ENCODE measurements at places on chromosomes 3 and 15.

- no peak for DNase-seq
Observed at GRCh38 chr3:30728143-30728542, 121.7 kb downstream of the TGFBR2 start.

- no peak for DNase-seq
Observed at GRCh38 chr3:5264896-5265770, 77.6 kb downstream of the EDEM1 start.

GRCh38 chr15:68631601-68632051 lies 52.8 kb downstream of the CORO2B start:
- no peak for DNase-seq

DNA sequence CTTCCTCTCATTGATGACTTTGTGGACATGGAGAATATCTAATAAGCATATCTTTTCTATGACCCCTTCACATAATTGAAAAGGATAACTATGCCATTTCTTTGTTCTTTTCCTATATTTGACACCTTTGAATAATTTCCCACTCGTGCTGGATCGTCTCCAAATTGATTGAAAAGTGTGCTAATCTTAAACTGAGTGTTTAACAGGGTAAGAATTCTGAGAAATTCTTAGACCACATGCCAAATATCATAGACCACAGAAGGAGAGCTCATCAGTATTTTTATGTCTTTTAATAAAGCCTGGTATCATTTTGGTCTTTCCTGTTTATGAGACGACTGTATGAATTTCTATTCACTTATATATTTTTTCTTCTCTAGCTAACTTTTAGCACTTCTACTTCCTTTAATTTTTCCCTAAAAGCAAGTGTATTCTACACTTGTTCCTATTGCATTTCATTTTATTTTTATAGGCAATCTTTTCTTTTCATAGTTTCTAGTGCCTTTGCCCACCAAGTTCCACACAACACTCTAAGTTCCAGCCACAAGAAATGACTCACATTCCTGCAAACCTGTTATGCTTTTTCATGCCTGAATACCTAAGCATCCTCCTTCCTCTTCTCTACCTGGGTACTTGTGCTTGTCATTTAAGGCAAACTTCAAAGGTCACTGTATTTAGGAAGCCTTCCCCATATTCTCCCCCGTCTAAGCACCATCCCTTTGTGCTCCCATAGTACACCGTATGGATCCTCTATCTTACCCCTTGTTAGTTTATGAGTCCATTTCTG lies 30.1 kb downstream of the KBTBD8 start:
- no peak for DNase-seq

- no peak for DNase-seq
Observed at GRCh38 chr3:196604548-196604947, 34.9 kb upstream of the NRROS start.

DNA sequence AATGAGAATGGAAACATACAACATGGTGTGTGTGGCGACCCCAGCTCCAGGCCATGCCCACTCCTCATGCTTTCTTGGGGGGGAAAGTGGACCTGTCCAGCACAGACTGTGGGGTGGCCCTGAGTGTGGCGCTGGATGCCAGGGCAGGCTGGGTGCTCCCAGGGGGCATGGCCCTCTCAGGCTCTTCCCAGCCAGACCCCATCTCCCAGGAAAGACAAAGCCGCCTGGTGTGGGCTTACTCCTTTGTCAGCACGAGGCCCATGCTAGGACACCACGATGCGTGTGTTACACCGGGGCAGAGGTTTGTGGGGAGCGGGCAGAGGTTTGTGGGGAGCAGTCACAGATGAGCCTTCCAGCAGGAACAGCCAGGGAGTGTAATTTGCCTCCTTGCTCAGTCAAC lies 68.5 kb downstream of the ABTB1 start:
- DNase-seq: no peak

DNA sequence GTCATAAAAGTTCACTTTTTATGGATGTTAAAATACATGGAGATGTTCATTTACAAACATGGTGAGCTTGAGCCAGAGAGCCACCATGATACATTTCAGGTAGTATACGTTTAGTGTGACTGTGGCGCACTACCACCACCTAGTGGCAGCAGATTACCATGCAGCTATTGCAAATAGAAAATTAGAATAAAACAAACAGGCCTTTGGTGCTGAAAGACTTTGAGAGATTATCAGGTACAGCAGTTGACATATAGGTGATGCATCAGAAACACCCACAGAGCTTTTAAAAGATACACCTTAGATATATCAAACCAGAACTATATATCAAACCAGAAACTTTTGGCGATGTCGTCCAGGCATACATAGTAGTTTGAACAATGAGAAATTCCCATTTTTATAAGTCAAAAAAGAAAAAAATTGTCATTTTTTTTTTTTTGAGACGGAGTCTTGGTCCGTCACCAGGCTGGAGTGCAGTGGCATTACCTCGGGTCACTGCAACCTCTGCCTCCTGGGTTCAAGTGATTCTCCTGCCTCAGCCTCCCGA lies 42.0 kb upstream of the ICE2 start:
- peak; percentile 86 for DNase-seq

GRCh38 chr3:118833075-118833474 lies 201.6 kb downstream of the IGSF11 start:
- DNase-seq: no peak

DNA sequence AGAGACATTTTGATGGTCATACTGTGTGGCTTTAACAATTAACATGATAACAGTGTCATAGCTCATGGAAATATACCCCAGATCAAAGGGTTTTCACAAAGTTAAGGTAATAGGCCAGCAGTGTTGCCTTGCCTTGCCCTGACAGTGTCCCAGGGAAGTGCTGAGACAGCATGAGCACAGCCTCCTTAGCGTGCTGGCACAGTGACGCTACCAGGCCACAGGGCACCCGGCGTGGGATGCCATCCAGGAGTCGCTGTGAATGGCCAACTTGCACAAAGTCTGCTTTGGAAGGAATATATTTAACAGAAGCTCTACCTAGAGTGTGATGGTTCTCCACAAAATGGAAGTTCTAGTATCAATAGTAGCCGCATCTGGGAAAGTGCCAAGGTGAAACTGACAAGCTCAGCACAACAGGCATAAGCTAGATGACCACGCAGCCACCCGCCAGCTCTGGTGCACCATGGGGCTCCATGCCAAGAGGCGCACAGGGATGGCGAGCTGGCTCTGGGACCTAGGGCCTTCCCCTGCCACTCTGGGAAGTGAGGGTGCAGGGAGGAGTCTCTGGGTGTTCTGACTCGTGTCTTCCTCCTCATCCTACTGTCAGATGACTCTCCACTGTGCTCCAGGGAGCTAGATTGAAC lies 86.2 kb downstream of the GABRB3 start:
- no peak for DNase-seq

GRCh38 chr3:99172736-99173657 lies 271.5 kb upstream of the DCBLD2 start:
- DNase-seq: peak; percentile 60

GRCh38 chr3:42855547-42856380 lies 19.9 kb downstream of the CYP8B1 start:
- DNase-seq: no peak

DNA sequence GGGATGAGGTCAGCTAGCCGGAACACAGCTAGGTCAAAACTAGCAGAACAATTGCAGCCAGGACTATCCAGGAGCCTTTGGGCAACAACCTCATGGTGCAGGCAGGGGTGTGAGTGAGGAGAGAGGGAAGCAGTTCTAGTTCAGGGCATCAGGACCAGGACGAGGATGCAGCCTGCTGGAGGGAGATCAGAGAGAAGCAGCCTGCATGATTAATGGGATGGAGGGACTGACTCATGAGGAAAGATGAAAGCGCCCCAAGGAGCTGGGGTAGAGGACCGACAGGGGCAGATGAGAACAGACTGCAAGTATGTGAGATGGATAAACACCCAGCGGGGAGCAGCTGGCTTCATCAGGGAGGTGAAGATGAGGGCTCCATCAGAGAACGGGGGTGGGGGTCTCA lies 37.9 kb upstream of the LRTM1 start:
- DNase-seq: no peak

GRCh38 chr3:50357481-50357880 lies 1.8 kb downstream of the TMEM115 start:
- DNase-seq: no peak

DNA sequence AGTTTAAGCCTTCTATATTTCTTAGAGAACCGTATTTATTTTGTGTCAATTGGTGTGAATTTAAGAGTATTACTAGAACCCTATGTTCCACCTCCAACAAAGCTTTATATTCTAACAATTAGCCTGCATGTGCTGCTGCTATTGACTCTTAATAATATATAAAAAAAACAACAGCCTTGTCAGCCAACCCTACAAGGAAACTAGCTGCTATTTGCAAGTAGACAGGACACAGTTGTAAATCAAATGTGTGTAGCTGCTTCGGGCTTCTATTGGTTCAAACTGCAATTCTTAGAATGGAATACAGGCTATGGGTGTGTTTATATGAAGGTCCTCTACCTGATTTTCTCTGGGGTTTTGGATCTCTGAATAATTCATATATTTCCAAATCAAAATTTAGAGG lies 60.7 kb downstream of the ZBTB20 start:
- DNase-seq: no peak

- no peak for DNase-seq
Observed at GRCh38 chr3:188529228-188529627, 375.3 kb downstream of the LPP start.

DNA sequence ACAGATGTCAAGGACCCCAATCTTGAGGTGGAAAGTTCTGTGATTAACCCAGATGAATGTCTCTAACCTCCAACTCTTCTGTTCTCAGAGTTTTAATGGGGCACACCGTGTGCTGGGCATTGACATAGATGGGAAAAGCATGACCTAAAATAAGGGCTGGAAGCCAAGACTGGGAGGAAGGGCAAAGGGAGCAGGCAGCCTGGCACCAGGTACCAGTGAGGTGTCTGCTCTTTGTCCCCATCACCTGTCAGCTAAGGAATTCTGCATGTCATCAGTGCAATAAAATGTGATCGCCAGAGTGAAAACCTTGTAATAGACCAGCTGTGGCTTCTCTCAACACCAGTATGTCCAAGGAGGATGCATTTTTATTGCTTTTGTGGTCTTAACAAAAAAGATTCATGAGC lies 143.5 kb upstream of the TPM1 start:
- DNase-seq: no peak

DNA sequence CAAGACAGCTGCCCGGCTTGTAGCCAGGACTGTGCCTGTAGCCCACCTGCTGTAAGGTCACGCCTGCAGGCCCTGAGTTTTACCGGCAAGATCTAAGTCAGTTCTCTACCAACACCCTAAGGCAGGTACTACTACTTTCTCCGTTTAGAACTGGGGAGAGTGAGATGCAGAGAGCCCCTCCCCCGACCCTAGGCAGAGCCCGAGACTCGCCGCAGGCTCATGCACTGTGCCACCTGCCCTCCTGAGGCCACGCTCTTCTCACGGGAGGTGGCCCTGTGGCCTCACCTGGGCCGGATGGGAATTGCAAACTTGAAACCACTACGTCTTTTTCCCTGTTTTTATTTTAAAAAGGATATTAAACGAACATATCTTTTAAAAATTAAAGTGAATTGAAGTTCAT lies 36.9 kb upstream of the PCSK6 start:
- DNase-seq: no peak

DNA sequence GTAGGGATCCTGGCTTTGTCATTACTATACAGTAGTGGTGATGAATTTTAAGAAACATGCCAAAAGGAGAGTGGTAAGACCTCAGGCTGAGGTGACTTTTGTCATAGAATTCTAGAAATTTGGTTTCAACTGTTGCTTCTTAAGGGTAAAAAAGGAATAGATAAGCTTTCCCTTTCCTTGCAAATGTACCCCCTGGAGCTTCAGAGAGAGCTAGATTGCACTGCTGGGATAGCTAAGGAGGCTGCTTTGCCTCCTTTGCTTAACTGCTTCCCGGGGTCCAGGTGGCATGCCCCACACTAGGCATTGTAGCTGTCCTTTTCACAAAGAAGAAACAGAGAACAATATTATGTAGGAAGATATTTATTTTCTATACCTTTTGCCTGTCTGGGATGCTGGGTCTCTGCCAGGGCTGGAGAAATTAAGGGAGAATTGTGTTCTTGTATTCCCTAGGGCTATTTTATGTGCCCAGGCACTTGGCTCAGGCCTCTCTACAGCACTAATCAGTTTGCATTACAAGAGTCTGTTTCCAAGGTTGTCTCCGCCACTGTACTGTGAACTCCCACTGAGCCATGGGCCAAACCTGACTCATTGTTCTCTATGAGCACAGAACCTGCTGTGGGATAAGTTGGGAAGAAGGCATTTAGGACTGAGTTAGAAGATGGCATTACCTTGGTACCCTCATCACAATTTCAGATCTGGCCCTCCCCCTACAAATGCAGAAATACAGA lies 460.0 kb downstream of the PDCD6IP start:
- DNase-seq: no peak

- DNase-seq: no peak
Observed at GRCh38 chr15:74396146-74396438, 28.6 kb upstream of the CYP11A1 start.

DNA sequence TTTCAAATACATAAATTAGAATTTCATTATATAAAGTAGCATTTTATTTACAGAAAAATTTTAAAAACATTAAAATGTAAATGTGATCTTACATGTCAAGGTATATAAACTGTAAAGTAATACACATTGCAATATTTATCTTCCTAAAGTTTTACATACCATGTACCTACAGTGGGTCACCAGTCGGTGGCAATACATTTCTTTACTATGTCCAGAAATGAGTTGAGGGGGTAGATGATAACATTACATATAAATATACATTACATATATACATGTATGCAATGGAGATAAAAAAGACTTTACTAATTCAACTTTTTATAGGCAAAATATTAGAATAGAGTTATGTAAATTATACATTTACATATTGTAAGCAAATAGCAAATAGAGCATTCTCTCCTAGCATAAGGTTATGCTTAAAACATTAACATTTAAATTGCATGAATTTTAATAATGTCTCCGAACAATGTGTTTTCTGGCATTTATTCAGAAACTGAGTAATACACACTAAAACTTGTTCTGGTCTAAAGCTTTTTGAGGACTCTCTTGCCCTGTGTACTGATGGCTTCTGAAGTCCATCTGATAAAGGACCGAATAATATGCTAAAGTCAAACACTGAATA lies 93.3 kb upstream of the NLGN1 start:
- no peak for DNase-seq

- DNase-seq: no peak
Observed at GRCh38 chr3:171157286-171157685, 130.8 kb upstream of the SLC2A2 start.

GRCh38 chr15:78437107-78437761 lies 782 bp upstream of the IREB2 start:
- peak; percentile 57 for DNase-seq

GRCh38 chr3:37909067-37909911 lies 47.6 kb downstream of the CTDSPL start:
- no peak for DNase-seq

GRCh38 chr15:43266834-43267233 lies at the start of gene TGM5:
Gene TGM5, minus strand, starts transcription at chr15:43266928. Its CDS starts 79 bp downstream, at chr15:43266849.
- no peak for DNase-seq

- DNase-seq: no peak
Observed at GRCh38 chr3:135243616-135244015, 448.6 kb downstream of the EPHB1 start.

- no peak for DNase-seq
Observed at GRCh38 chr3:151316267-151316991, at the start of gene GPR87. Gene GPR87, minus strand, starts transcription at chr3:151316820. Its CDS starts 16,720 bp downstream, at chr3:151300100.

GRCh38 chr3:7739754-7740153 lies 761.9 kb upstream of the LMCD1 start:
- DNase-seq: no peak
